ENCODE measurements at places on chromosomes 11 and 22.
A peak's percentile ranks its signal among the peaks of the same experiment; 100 is the strongest.

DNA sequence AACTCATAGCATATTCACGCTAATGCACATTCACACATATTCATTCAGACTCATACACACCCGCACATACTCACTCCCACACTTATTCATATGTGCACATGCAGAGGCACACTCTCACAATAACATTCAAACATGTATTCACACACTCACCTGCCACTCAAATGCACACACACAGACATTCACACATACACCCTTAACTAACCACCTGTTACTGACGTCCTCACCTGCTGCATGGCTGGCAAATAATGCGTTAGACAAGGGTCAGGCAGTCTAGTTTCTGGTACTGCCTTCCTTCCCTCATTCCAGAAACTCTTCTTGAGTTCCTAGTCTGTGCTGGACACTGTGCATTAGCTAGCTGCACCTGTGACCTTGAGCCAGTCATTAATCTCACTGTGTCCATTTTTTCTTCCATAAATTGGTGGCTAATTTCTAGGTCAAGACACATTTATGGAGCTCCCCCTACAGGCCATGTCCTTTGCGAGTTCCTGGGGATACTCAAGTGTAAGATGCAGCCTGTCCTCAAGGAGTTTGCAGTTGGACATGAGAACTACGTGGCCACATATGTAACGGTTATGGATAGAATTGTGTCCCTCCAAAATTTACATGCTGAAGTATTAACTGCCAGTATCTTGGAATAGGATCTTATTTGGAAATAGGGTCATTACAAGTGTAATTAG, 34.5 kb upstream of the SEZ6L start:
- peak; percentile 38 for DNase-seq

GRCh38 chr11:44775366-44775984, 48.7 kb downstream of the TSPAN18 start:
- peak; percentile 78 for DNase-seq

- DNase-seq: no peak
Measured at GRCh38 chr11:1281974-1282365, 27.5 kb downstream of the TOLLIP start.

- DNase-seq: no peak
Measured at GRCh38 chr11:67486481-67487195, 3.8 kb downstream of the AIP start.

- DNase-seq: no peak
Measured at GRCh38 chr11:126411971-126412381, 56.5 kb downstream of the ST3GAL4 start.
